ENCODE measurements at places on chromosomes 12 and 14. TPM values are rescaled to one million over a fixed set of nuclear protein-coding genes. Genes with fewer than 3 reads are reported as not detected.

The TEX22 gene
- 0.33 TPM for total RNA-seq

The LRP6 gene
- total RNA-seq: 23.1 TPM

The RND1 gene
- 1.6 TPM for total RNA-seq

The CMKLR1 gene
- 5.7 TPM for total RNA-seq

The TEP1 gene
- total RNA-seq: 35.3 TPM

The CSRP2 gene
- total RNA-seq: 19.7 TPM

The SETD3 gene
- total RNA-seq: 34.6 TPM

GRCh38 chr14:59159169-59159568 lies 29.3 kb upstream of the DAAM1 start:
- H3K4me3 ChIP-seq: no peak overlapping the region
- H3K36me3 ChIP-seq: no peaks in the 10 kb centered on the region
- peaks cover 13% of the 10 kb centered on the region for H3K4me1 ChIP-seq
- no peaks in the 10 kb centered on the region for H3K27me3 ChIP-seq
- no peak overlapping the region for H3K27ac ChIP-seq
- no peak for DNase-seq

GRCh38 chr12:52214421-52214802 lies 18.6 kb upstream of the KRT7 start:
- no peaks in the 10 kb centered on the region for H3K36me3 ChIP-seq
- H3K27ac ChIP-seq: no peak overlapping the region
- H3K4me3 ChIP-seq: no peak overlapping the region
- no peaks in the 10 kb centered on the region for H3K27me3 ChIP-seq

DNA sequence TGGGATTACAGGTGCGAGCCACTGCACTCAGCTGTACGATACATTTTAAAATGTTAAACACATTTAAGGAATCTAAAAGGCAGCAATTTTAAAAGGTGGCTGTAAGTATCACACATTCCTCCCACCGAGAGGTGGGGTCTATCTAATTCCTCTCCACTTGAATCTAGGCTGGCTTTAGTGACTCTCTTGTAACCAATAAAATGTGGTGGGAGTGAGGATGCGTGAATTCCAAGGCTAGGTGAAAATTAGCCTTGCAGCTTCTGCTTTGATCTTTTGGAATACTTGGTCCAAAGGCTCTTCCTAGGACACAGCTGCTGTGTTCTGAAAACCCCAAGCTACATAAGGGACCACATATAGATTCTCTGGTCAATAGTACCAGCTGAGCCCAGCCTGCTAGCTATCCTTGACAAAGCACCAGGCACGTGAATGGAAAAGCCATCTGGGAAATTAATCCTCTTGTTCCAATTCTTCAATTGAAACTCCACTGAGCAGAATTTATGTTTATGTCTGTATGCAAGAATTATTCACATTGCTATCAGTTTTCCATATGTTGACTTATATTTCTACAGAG lies 8.8 kb upstream of the GPRC5D start:
- no peaks in the 10 kb centered on the region for H3K27me3 ChIP-seq
- no peaks in the 10 kb centered on the region for H3K36me3 ChIP-seq

GRCh38 chr12:91722072-91722471 lies 423.6 kb downstream of the BTG1 start:
- no peaks in the 10 kb centered on the region for H3K27me3 ChIP-seq
- H3K4me1 ChIP-seq: no peaks in the 10 kb centered on the region
- no peak for DNase-seq
- H3K36me3 ChIP-seq: no peaks in the 10 kb centered on the region
- no peak overlapping the region for H3K4me3 ChIP-seq

DNA sequence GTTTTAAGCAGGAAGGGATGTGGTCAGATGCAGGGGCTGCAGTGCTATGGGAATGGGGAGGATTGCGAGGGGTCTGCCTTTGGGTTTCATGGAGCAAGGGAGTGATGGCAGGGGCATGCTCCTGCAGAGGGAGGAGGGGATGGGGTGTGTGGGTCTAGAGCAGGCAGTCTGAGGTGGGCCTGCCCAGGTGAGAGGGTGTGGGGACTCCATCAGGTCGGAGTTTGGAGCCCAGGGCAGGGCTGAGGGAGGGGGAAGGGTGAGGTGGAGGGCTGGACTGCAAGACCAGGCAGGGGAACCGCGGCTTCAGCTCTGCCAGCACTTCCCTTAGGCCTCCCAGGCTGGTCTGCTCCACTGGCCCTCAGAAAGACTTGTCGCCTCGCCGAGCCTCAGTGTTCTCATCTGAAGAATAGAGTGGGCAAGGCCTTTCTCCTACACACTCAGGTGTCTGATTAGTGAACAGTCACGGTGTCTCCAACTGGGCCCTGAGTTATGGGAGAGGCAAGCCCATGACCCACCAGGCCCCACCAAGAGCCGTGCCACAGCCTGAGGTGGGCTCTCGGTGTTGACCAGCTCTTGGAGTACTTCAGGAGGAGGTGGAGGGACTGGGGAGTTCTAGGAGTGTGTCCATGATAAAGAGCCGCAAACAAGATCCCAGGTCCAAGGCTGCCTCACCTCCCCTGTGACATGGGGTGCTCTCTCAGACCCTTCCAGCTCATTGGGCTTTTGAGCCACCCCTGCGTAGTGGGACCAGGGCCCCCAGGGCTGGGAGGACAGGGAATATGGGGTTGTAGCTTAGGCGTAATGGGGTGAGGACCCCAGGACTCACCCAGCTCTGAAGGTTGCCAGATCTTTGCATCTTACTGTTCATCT lies 20.1 kb upstream of the KRT80 start:
- DNase-seq: no peak
- H3K27me3 ChIP-seq: no peaks in the 10 kb centered on the region
- H3K4me3 ChIP-seq: no peak overlapping the region
- H3K27ac ChIP-seq: no peak overlapping the region
- H3K36me3 ChIP-seq: no peaks in the 10 kb centered on the region

- no peak for DNase-seq
- H3K36me3 ChIP-seq: no peaks in the 10 kb centered on the region
- H3K4me3 ChIP-seq: no peak overlapping the region
- peak overlapping the region; percentile 77 for H3K27ac ChIP-seq
Observed at GRCh38 chr12:27291862-27292261, 40.8 kb upstream of the BMAL2 start.

DNA sequence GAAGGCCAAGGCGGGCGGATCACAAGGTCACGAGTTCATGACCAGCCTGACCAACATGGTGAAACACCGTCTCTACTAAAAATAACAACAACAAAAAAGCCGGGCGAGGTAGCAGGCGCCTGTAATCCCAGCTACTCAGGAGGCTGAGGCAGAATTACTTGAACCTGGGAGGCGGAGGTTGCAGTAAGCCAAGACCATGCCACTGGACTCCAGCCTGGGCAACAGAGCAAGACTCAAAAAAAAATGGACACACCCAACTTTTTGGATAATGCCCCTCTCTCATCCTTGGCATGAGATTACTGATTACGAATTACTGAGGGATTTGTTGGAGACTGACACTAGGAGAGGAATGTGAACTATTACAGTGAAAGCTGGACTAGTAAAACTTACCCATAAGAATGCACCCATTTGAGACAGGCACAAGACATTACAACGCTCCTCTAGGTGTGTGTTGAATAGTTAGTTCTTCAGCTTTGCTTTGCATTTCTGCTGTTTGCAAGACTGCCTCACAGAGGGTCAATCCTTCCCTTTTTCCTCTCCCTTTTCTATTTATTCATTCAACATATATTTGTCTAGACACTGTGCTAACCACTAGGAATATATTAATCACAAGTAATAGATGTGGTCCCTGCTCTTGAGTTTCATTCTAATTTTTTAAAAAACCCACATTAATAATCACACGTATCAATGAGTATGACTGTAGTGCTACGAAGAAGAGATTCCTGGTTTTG lies 46.0 kb upstream of the OR5AU1 start:
- no peaks in the 10 kb centered on the region for H3K36me3 ChIP-seq
- no peaks in the 10 kb centered on the region for H3K4me1 ChIP-seq
- no peak for DNase-seq
- no peaks in the 10 kb centered on the region for H3K27me3 ChIP-seq
- H3K4me3 ChIP-seq: no peak overlapping the region

- no peak overlapping the region for H3K4me3 ChIP-seq
- no peaks in the 10 kb centered on the region for H3K27me3 ChIP-seq
- H3K27ac ChIP-seq: no peak overlapping the region
- H3K36me3 ChIP-seq: peaks cover 38% of the 10 kb centered on the region
- DNase-seq: no peak
Observed at GRCh38 chr12:131990066-131990979, 40.6 kb downstream of the EP400 start.

DNA sequence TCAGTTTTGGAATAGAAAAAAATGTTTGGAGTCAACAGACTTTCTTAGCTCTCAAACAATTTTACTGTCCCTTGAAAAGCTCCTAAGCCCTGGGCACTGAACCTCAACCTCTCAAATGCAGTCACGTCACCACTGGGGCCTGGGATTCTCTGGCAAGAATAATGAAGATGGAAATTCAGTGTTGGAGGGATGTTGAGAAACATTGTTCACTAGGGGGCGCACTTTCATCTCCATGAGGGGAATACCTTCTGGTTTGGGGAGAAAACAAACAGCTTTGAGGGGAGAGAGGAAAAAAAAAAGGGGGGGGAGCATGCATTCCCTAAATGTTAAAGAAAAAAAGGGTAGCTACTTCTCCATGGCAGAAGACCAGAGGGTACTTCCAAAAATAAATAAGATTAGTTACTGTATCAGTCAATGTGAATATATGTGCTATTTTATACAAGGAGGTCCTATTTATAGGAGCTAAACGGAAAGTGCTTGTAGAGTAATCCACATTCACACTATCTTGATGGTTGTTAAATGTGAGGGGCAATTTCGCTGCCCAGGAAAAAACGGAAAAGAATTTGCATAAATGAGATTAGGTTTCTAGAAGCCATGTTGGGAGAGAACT lies 5.8 kb upstream of the TBPL2 start:
- no peaks in the 10 kb centered on the region for H3K36me3 ChIP-seq
- H3K4me1 ChIP-seq: peaks cover 7% of the 10 kb centered on the region
- no peak overlapping the region for H3K4me3 ChIP-seq
- DNase-seq: peak; percentile 70

- no peak overlapping the region for H3K27ac ChIP-seq
- no peak for DNase-seq
- no peaks in the 10 kb centered on the region for H3K4me1 ChIP-seq
- H3K4me3 ChIP-seq: no peak overlapping the region
- no peaks in the 10 kb centered on the region for H3K27me3 ChIP-seq
Observed at GRCh38 chr12:111222523-111222922, 146.4 kb downstream of the PHETA1 start.

- no peak overlapping the region for H3K27ac ChIP-seq
- H3K4me3 ChIP-seq: no peak overlapping the region
- no peak for DNase-seq
- H3K27me3 ChIP-seq: no peaks in the 10 kb centered on the region
Observed at GRCh38 chr12:82209533-82209932, 148.7 kb downstream of the CCDC59 start.

- H3K4me3 ChIP-seq: no peak overlapping the region
- no peak for DNase-seq
- no peak overlapping the region for H3K27ac ChIP-seq
- no peaks in the 10 kb centered on the region for H3K27me3 ChIP-seq
Observed at GRCh38 chr14:105126981-105127329, 41.6 kb downstream of the JAG2 start.

All from body of pancreas (tissue), 4 donors.